ENCODE measurements at places on chromosomes 6 and 20. TPM values are rescaled to one million over a fixed set of nuclear protein-coding genes. Genes with fewer than 3 reads are reported as not detected.
A peak's percentile ranks its signal among the peaks of the same experiment; 100 is the strongest.

GRCh38 chr6:109260701-109261100, 121.6 kb downstream of the CD164 start:
- DNase-seq, result no peak
- H3K27ac ChIP-seq, result no peak overlapping the region
- H3K4me1 ChIP-seq, result no peaks in the 10 kb centered on the region
- no peaks in the 10 kb centered on the region for H3K27me3 ChIP-seq

GRCh38 chr20:49636447-49636846, 68.5 kb upstream of the PTGIS start:
- H3K27ac ChIP-seq, result no peak overlapping the region
- H3K27me3 ChIP-seq, result no peaks in the 10 kb centered on the region
- no peaks in the 10 kb centered on the region for H3K4me1 ChIP-seq
- H3K4me3 ChIP-seq, result no peak overlapping the region
- DNase-seq, result no peak
- peaks cover 28% of the 10 kb centered on the region for H3K36me3 ChIP-seq

DNA sequence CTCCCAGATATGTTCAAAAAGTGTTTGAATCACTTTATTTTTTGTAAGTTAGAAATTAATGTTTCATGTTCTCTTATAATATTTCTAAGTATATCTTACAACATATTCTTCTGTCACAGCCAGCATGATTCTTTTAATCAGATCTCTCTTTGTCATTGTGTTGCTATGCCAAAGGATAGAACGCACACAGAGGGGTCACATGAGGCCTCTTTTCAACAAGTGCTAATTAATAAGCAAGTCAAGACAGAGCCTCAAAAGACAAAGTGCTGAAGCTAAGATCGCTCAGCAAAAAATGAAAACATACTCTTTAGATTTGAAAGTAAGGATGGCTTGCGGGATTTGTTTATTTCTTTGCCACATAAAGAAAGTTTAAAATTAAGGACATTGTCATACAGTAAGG, 508.8 kb upstream of the PTCHD4 start:
- no peaks in the 10 kb centered on the region for H3K27me3 ChIP-seq
- H3K4me1 ChIP-seq, result no peaks in the 10 kb centered on the region
- no peak for DNase-seq
- no peak overlapping the region for H3K27ac ChIP-seq

- H3K27ac ChIP-seq, result no peak overlapping the region
- H3K36me3 ChIP-seq, result no peaks in the 10 kb centered on the region
- no peak for DNase-seq
- H3K4me3 ChIP-seq, result no peak overlapping the region
These were observed 26.4 kb upstream of the SIRPA start for GRCh38 chr20:1868856-1869255.

GRCh38 chr6:163900570-163900969, 486.1 kb downstream of the QKI start:
- no peak overlapping the region for H3K27ac ChIP-seq
- DNase-seq, result no peak
- H3K27me3 ChIP-seq, result no peaks in the 10 kb centered on the region

GRCh38 chr6:130815200-130816071, 11.8 kb upstream of the SMLR1 start:
- DNase-seq, result no peak
- no peak overlapping the region for H3K4me3 ChIP-seq
- no peak overlapping the region for H3K27ac ChIP-seq
- H3K27me3 ChIP-seq, result no peaks in the 10 kb centered on the region

GRCh38 chr6:6220718-6221117, 99.7 kb downstream of the F13A1 start:
- no peaks in the 10 kb centered on the region for H3K4me1 ChIP-seq
- H3K36me3 ChIP-seq, result no peaks in the 10 kb centered on the region
- H3K4me3 ChIP-seq, result no peak overlapping the region
- no peak overlapping the region for H3K27ac ChIP-seq
- DNase-seq, result no peak

DNA sequence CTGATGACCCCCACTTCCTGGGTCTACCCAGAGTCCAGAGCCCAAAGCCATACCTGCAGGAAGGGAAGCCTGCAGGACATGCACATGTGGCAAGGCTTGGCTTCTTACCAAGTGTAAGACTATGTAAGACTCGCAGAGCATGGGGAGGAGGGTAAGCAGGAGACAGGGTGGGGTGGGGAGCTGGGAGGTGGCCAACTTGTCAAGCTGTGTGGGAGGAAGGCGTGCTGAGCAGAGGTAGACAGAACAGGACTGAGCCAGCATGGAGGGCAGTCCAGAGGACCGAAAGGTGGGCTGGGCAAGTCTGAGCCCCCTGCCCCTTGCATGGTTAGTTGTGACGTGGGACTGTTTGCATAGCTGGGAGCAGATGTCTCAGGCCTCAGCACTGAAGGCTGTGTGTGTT, 53.4 kb upstream of the RNF24 start:
- H3K27me3 ChIP-seq, result no peaks in the 10 kb centered on the region
- H3K27ac ChIP-seq, result no peak overlapping the region
- 0 out of 2 replicates have a peak, but pooled peaks cover 8% of the 10 kb centered on the region for H3K4me1 ChIP-seq
- no peak overlapping the region for H3K4me3 ChIP-seq
- no peaks in the 10 kb centered on the region for H3K36me3 ChIP-seq

DNA sequence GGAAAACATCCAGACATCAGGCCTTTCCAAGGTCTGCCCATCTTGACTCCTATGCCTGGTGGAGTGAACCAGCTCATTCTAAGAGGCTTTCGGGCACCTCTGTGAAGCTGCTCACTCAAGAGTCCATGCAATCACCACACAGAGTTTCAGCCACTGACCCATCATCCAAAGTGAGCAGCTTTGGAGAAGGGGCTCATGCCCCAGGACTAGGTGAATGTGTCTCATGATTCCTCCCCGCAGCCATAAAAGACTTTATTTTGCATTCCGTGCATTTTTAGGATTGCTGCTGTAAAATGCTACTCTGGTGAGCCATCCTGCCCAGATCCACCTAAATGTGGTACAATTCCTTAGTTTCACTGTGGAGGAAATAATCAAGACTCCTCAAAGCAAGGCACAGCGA, 44.5 kb upstream of the EZR start:
- DNase-seq, result no peak
- H3K27me3 ChIP-seq, result no peaks in the 10 kb centered on the region
- H3K36me3 ChIP-seq, result no peaks in the 10 kb centered on the region
- no peak overlapping the region for H3K4me3 ChIP-seq

DNA sequence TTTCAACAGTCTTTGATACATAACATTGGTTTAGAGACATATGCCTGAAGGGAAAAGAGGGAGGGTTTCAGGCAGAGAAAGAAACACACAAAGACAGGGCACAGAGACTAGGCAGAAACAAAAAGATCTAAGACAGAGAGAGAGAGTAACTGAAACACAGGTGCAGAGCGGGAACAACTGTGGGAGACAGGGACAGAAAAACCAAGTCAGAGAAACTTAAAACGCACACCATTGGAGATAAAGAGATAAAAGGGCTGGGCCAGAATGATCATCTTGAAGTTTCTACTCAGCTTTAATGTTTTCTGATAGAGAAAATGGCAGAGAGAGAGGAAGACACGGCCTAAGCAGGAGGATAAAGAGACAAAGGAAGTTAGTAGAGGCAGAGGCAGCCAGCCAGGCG, 11.8 kb downstream of the UNC5CL start:
- H3K4me3 ChIP-seq, result peak overlapping the region; percentile 55
- no peaks in the 10 kb centered on the region for H3K36me3 ChIP-seq
- H3K27me3 ChIP-seq, result no peaks in the 10 kb centered on the region

- H3K4me1 ChIP-seq, result no peaks in the 10 kb centered on the region
- DNase-seq, result no peak
- H3K4me3 ChIP-seq, result no peak overlapping the region
- H3K27ac ChIP-seq, result no peak overlapping the region
These were observed 30.9 kb upstream of the TGM6 start for GRCh38 chr20:2349801-2350200.

DNA sequence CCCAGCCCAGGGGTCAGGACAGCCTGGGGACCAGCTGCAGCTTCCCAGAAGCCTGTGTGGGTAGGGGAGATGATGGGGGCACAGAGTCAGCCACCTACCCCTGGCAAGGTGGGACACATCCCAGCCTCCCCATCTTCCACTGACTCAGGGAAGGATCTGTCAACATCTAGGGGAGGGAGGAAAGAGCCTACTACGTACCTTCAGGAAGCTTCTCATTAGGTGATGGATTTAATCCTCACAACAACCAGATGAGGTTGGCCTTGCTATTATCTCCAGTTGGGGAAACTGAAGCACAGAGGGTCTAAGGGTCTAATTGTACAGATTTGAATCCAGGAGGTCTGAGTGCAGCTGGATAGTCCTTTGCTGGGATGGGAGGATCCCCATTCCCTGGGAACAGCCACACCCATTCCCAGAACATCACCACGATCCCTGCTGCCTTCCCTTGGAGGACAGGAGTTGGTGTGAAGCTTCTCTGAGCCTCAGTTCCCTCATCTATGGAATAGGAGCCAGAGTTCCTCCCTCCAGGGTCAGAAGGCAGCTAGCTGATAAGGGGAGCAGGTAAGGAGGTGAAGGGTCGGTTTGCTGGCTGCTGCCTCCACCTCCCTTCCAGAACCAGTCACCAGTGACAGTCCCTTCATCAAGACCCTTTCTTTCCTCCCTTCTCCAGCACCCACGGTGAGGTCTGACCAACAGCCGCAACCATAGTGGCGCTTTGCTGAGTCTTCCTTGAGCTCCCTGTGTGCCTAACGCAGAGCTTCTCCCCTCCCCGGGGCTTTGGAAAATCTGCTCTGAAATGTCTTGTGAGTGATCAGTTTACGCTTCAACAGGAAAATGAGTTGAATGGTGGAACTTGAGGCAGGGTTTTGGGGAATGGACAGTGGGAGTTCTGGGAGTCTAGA, 56.8 kb downstream of the CEBPB start:
- no peak for DNase-seq
- H3K27me3 ChIP-seq, result no peaks in the 10 kb centered on the region
- H3K4me3 ChIP-seq, result no peak overlapping the region
- H3K4me1 ChIP-seq, result peaks cover 43% of the 10 kb centered on the region
- H3K36me3 ChIP-seq, result no peaks in the 10 kb centered on the region

- H3K27ac ChIP-seq, result no peak overlapping the region
- no peaks in the 10 kb centered on the region for H3K4me1 ChIP-seq
- no peak for DNase-seq
- H3K36me3 ChIP-seq, result no peaks in the 10 kb centered on the region
These were observed 101.4 kb downstream of the BMP2 start for GRCh38 chr20:6868861-6869260.

DNA sequence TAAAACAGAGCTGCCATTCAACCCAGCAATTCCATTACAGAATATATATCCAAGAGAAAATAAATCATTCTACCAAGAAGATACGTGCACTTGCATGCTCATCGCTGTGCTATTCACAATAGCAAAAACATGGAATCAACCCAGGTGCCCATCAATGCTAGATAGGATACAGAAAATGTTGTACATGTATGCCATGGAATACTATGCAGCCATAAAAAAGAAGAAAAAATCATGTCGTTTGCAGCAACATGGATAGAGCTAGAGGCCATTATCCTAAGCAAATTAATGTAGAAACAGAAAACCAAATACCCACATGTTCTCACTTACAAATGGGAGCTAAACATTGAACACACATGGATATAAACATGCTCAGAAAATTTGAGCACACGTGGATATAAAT, 633.1 kb upstream of the CITED2 start:
- no peak overlapping the region for H3K4me3 ChIP-seq
- no peak overlapping the region for H3K27ac ChIP-seq
- no peak for DNase-seq
- no peaks in the 10 kb centered on the region for H3K36me3 ChIP-seq
- H3K4me1 ChIP-seq, result no peaks in the 10 kb centered on the region
- H3K27me3 ChIP-seq, result no peaks in the 10 kb centered on the region

- no peaks in the 10 kb centered on the region for H3K36me3 ChIP-seq
- no peak overlapping the region for H3K4me3 ChIP-seq
- H3K4me1 ChIP-seq, result peaks cover 50% of the 10 kb centered on the region
- peak overlapping the region; percentile 59 for H3K27ac ChIP-seq
- H3K27me3 ChIP-seq, result no peaks in the 10 kb centered on the region
These were observed 787 bp upstream of the TNFRSF6B start for GRCh38 chr20:63695424-63696305.

DNA sequence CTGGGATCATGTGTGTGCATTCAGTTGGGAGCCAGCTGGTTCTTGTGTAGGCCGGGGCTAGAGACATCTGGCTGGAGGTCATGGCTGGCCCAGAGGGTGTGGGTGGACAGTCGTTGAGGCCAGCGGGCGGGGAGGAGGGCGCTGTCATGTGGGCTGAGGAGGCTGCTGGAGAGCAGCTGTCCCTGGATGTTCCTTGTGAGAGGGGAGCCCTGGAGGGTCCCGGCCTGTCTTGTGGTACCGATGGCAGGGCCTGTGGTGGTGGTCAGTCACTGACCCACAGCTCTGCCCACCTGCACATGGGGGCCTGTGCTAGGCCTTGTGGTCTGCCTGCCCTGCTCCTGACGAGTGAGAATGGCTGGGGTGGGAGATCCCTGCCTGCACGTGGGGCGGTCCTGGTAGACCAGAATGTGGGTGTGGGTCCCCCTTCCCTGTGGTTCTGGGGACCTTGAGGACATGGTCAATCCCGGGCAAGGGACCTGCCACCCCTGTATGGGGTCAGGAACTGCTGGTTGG, 1.9 kb upstream of the C20orf204 start:
- peaks cover 26% of the 10 kb centered on the region for H3K4me1 ChIP-seq
- 0 out of 2 replicates have a peak, but pooled peaks cover 2% of the 10 kb centered on the region for H3K36me3 ChIP-seq
- no peak overlapping the region for H3K27ac ChIP-seq
- H3K4me3 ChIP-seq, result no peak overlapping the region
- no peaks in the 10 kb centered on the region for H3K27me3 ChIP-seq

GRCh38 chr20:5069141-5069806, 50.5 kb downstream of the PCNA start:
- no peaks in the 10 kb centered on the region for H3K36me3 ChIP-seq
- H3K27me3 ChIP-seq, result no peaks in the 10 kb centered on the region
- DNase-seq, result no peak
- H3K27ac ChIP-seq, result no peak overlapping the region

GRCh38 chr6:107820338-107821261, 3.5 kb downstream of the SCML4 start:
- H3K4me1 ChIP-seq, result no peaks in the 10 kb centered on the region
- DNase-seq, result no peak
- no peak overlapping the region for H3K27ac ChIP-seq
- no peak overlapping the region for H3K4me3 ChIP-seq

GRCh38 chr6:123980311-123980710, 176.6 kb downstream of the NKAIN2 start:
- H3K36me3 ChIP-seq, result no peaks in the 10 kb centered on the region
- H3K27me3 ChIP-seq, result no peaks in the 10 kb centered on the region
- H3K27ac ChIP-seq, result no peak overlapping the region
- H3K4me3 ChIP-seq, result no peak overlapping the region

Gene GRM1
- not detected for total RNA-seq

Gene PKHD1
- total RNA-seq, result not detected

Gene ACSS1
- total RNA-seq, result 32.2 TPM

Gene PLEKHG1
- total RNA-seq, result 4.0 TPM

Gene MDFI
- 0.54 TPM for total RNA-seq

Gene FOXQ1
- 11.7 TPM for total RNA-seq

Gene TGM3
- not detected for total RNA-seq

Gene LRRN4
- 0.57 TPM for total RNA-seq

Gene PRSS16
- 4.7 TPM for total RNA-seq

Gene EFCAB8
- total RNA-seq, result 1.1 TPM

Gene CCN2
- 155 TPM for total RNA-seq

Gene GPX5
- total RNA-seq, result not detected

Gene PAK5
- not detected for total RNA-seq

Gene HFE
- 12.1 TPM for total RNA-seq

Gene MYH7B
- total RNA-seq, result 0.59 TPM

Gene SRSF12
- total RNA-seq, result 0.28 TPM

Gene CALHM6
- not detected for total RNA-seq

Gene BPIFB1
- 0.10 TPM for total RNA-seq

Gene TMEM170B
- 1.3 TPM for total RNA-seq

Gene SLC44A4
- 2.7 TPM for total RNA-seq

Gene CENPW
- total RNA-seq, result 62.1 TPM

Gene SOD2
- total RNA-seq, result 180 TPM

Gene SCRT2
- not detected for total RNA-seq

Gene OTOR
- total RNA-seq, result not detected

Gene SLC22A2
- total RNA-seq, result not detected

Gene ADGRF5
- total RNA-seq, result 0.18 TPM

Gene VWA7
- 4.3 TPM for total RNA-seq

All from Panc1 (cell line).